Stimulated activated CD8-positive, alpha-beta memory T cell treated with anti-CD3 and anti-CD28 coated beads, Interleukin-4, amount 100 ng/mL, for 1 hour (primary cell): ENCODE measurements at places on chromosomes 5 and 9.

DNA sequence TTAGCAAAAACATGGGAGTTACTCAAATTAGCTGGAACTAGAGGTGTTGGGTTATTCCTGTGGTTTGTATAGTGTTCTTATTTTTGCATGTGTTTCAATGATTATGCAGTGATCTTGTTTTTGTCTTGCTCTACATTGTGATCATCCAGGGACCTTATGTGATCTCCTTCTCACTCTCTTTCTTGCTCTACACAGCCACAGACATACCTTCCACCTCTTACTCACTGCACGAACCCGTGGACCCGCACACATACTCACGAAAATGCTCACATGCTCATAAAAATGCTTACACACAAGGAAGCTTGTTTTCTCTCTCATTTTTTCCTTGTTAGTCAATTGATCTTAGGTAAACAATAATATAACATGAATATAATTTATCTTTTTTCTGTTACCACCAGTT, 187.1 kb downstream of the KDM4C start:
- no peak for DNase-seq

DNA sequence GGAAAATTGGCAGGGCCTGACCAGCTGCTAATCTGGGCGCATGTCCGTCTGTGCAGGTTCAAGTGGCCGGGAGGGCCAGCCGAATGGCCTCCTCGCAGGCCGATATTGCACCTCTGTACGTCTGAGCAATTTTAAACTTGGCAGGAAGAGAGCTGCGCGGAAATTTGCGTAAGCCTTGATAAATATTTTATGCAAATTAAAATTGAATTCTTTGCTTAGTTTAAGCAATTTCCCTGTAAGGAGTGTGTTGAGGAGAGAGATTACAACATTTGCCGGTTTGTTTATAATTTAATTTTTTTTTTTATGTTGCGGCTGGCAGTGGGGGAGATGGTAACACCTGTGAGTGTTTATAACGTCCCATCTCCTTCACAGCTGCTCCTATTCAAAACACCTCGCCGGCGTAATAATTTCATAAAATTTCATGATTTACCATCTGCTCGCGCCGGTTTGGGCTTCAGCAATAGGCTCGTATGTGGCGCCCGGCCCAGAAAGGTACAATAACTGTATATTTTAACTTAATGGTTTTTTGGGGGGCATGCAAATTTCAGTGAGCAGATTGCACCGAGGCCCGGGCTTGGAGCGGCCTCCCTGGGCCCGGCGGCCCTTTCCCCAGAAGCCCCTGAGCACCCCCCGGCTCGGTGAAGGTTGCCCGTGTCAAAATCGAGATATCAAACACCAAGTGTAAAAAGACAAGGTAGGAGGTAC, 269.4 kb upstream of the MVB12B start:
- no peak for DNase-seq

GRCh38 chr5:42500003-42500599, 76.9 kb downstream of the GHR start:
- no peak for DNase-seq

DNA sequence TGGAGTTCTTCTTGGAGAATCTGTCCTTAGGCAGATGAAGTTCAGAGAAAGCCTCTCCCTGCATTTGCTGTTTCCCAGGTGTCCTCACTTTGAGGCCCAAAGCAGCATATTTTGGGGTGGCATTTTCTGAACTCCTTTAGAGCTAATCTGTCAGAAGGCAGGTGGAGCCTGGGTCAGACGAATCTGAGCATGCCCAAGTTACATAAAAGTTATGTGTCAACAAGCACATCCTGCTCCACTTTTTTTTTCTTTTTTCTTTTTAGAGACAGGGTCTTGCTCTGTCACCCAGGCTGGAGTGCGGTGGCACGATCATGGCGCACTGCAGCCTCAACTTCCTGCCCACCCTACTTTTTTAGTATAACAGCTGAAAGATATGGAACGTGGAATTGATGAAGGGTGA, 41.3 kb upstream of the HSPA9 start:
- no peak for DNase-seq

GRCh38 chr9:18531136-18532065, 57.4 kb downstream of the ADAMTSL1 start:
- no peak for DNase-seq

GRCh38 chr5:32504989-32505596, 60.6 kb upstream of the ZFR start:
- no peak for DNase-seq

DNA sequence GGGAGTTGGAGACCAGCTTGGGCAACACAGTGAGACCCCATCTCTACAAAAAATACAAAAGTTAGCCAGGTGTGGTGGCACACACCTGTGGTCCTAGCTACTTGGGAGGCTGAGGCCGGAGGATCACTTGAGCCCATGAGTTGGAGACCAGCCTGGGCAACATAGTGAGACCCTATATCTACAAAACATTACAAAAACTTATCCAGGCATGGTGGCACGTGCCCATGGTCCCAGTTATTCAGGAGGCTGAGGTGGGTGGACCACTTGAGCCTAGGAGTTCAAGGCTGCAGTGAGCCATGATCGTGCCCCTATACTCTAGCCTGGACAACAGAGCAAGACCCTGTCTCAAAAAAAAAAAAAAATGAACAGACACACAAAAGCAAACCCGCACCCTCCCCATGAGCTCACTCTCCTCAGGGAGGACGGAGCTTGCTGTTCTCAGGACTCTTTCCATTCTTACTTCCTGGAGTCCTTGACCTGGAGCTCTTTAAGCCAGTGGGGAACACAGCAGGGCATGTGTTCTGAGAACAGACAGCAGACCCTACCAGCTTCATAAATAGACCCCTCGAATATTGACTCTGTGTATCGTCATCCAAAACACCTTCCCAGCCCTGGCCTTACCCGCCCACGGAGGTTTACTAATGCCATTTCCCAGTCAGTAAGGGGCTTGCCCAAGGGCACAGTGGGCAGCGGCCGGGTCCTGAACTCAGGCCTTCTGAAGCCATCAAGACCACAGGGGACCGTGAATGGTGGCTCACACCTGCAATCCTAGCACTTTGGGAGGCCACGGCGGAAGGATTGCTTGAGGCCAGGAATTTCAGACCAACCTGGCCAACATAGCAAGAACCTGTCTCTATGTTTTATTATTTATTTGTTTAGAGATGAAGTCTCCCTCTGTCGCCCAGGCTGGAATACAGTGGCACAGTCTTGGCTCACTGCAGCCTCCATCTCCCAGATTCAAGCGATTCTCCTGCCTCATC, 11.1 kb downstream of the PTGES2 start:
- DNase-seq, result no peak

DNA sequence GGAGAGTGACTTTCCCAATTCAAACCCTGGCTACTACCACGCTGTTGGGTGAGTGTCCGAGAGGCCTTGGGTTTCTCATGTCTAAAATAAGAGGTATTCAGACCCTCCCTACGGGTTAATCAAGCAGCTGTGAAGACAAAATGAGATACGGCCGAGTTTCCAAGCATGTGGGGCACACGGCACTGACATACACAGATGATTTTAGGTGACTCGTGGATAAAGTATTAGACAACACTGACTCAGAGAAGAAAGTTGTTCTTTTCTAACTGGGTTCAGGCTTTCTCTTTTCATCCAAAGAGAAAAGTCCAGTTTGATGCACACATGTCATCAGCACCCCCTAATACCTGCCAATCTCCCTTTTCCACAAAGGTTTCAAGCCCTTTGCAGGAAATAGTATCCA, 15.6 kb downstream of the FOXI1 start:
- no peak for DNase-seq

- DNase-seq, result no peak
Observed at GRCh38 chr5:53343187-53343586, 137.2 kb upstream of the FST start.

- DNase-seq, result no peak
Observed at GRCh38 chr5:170301981-170302652, 4.5 kb upstream of the LCP2 start.
